T-helper 2 cell treated with Interferon-gamma antibody and Interleukin-4, amounts not matched to agents 5 μg/mL and 100 μg/mL, for 36 hours (primary cell): ENCODE measurements at places on chromosomes 11 and 22.

- no peak overlapping the region for H3K4me3 ChIP-seq
- peaks cover 18% of the 10 kb centered on the region for H3K27me3 ChIP-seq
- no peak for DNase-seq
- no peak overlapping the region for H3K27ac ChIP-seq
- H3K36me3 ChIP-seq, result no peaks in the 10 kb centered on the region
- peaks cover 2% of the 10 kb centered on the region for H3K4me1 ChIP-seq
These were observed 23.8 kb upstream of the USP47 start for GRCh38 chr11:11817957-11818356.

- peaks cover 6% of the 10 kb centered on the region for H3K36me3 ChIP-seq
- peaks cover 50% of the 10 kb centered on the region for H3K4me1 ChIP-seq
- H3K27me3 ChIP-seq, result peaks cover 9% of the 10 kb centered on the region
- H3K27ac ChIP-seq, result peak overlapping the region; percentile 1
These were observed 286.4 kb downstream of the CADM1 start for GRCh38 chr11:115217726-115218311.

DNA sequence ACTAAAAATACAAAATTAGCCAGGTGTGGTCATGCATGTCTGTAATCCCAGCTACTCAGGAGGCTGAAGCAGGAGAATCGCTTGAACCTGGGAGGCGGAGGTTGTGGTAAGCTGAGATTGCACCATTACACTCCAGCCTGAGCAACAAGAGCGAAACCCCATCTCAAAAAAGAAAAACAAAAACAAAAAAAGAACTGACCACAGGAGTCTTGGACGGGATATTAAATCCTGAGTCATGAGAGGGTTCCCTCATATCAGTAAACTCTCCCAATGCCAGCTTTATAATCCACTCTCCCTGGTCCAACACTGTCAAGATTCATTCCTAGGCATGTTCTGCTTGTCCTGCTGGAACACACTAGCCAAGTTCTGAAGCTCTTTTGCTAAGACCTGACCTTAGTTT, 61.5 kb upstream of the EP300 start:
- H3K27me3 ChIP-seq, result peaks cover 7% of the 10 kb centered on the region
- H3K36me3 ChIP-seq, result no peaks in the 10 kb centered on the region
- H3K4me1 ChIP-seq, result no peaks in the 10 kb centered on the region
- H3K27ac ChIP-seq, result no peak overlapping the region

GRCh38 chr11:128616161-128616560, 28.8 kb upstream of the ETS1 start:
- H3K36me3 ChIP-seq, result no peaks in the 10 kb centered on the region
- no peak for DNase-seq
- no peaks in the 10 kb centered on the region for H3K27me3 ChIP-seq
- H3K27ac ChIP-seq, result no peak overlapping the region

DNA sequence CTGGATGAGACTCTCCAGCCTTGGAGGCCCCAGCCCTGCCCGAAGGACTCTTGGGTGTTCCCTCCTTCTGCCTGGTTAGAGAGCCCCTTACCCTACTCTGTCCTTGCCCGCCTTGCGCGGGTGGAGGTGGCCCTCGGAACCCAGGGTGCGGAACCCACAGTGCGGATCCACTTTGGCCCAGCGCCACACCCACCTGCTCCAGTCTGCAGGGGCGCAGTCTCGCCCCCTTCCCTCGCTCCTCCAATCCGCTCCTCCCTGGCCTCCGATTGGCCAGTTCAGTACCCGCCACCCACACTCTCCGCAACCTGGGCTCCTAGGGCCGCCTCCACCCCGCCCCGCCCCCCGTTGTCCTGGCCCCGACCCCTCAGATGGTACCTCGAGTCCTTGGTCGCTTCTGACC, 2.4 kb downstream of the CAPN1 start:
- peaks cover 31% of the 10 kb centered on the region for H3K36me3 ChIP-seq
- DNase-seq, result no peak
- peaks cover 9% of the 10 kb centered on the region for H3K4me1 ChIP-seq
- H3K4me3 ChIP-seq, result peak overlapping the region; percentile 94

DNA sequence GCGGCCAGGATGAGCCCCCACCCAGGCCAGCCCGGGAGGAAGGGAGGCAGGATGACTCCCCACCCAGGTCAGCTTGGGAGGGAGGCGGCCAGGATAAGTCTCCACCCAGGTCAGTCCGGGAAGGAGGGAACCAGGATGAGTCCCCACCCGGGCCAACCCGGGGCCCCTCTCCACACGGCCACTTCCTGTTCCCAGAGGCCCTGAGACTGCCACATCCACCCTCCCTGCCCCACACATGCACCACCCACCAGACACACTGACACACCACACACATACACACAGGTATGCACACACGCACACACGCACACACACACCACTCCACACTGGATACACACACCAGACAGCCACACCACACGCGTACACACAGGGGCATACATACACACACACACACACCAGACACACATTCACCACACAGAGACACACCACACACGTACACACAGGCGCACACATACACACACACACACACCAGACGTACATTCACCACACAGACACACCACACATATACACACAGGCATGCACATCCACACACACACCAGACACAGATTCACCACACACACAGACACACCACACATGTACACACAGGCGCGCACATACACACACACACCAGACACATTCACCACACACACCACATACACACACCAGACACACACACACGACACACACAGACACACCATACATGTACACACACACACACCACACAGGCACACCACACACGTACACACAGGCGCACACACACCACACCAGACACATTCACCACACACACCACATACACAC, 84.9 kb upstream of the PRR5 start:
- H3K4me1 ChIP-seq, result peaks cover 2% of the 10 kb centered on the region
- DNase-seq, result no peak
- H3K4me3 ChIP-seq, result no peak overlapping the region
- H3K27ac ChIP-seq, result no peak overlapping the region
- H3K36me3 ChIP-seq, result no peaks in the 10 kb centered on the region

- H3K4me1 ChIP-seq, result peaks cover 10% of the 10 kb centered on the region
- H3K4me3 ChIP-seq, result no peak overlapping the region
- peaks cover 20% of the 10 kb centered on the region for H3K27me3 ChIP-seq
- no peak for DNase-seq
These were observed 69.4 kb upstream of the CLMP start for GRCh38 chr11:123264431-123264780.

DNA sequence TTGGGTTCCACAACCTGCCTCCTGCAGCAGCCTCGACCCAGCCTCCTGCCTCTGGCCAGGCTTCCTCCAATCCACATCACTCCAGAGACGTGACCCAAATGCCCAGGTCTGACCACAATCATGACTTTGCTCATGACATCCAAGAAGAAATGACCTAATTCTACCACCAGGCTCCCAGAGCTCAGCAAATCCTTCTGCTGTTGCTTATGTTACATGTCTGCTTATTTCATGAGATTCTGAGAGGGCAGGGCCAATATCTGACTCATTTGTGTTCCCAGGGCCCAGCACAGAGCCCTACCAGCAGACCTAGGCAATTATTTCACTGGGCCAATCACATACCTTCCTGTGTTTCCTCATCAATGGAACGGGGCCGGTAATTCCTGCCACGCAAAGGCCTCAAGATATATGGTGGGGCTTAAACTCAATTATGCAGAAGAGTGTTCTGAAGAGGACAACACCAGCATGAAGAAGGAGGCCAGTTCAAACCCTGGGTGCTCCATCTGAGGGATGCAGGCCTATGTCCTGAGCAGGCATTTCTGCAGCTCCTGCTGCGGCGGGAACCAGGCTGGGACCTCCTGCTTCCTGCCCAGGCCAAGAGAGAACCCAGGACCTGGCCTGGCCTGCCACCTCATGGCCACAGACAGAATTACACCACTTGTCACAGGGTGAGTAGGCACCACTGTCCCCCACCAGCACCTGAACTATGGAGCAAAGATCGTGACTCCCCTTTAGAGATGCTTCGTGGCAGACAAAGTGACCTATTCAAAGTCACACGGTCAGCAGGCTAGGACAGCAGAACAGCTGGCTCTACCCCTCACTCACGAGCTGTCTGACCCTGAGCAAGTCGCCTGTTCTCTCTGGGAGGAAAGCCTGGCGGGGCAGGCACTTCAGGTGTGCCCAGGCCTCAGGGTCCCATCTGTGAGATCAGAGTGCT, 5.9 kb downstream of the CENPM start:
- peaks cover 62% of the 10 kb centered on the region for H3K36me3 ChIP-seq
- DNase-seq, result peak; percentile 79
- H3K27me3 ChIP-seq, result no peaks in the 10 kb centered on the region

- no peak for DNase-seq
- no peak overlapping the region for H3K4me3 ChIP-seq
- H3K36me3 ChIP-seq, result no peaks in the 10 kb centered on the region
- H3K27me3 ChIP-seq, result no peaks in the 10 kb centered on the region
- no peaks in the 10 kb centered on the region for H3K4me1 ChIP-seq
These were observed 168.7 kb upstream of the TENM4 start for GRCh38 chr11:79609511-79609910.

- H3K27me3 ChIP-seq, result no peaks in the 10 kb centered on the region
- no peak for DNase-seq
- H3K4me3 ChIP-seq, result no peak overlapping the region
- peaks cover 20% of the 10 kb centered on the region for H3K36me3 ChIP-seq
- no peak overlapping the region for H3K27ac ChIP-seq
- H3K4me1 ChIP-seq, result peaks cover 8% of the 10 kb centered on the region
These were observed 12.2 kb downstream of the BCR start for GRCh38 chr22:23192558-23192957.

DNA sequence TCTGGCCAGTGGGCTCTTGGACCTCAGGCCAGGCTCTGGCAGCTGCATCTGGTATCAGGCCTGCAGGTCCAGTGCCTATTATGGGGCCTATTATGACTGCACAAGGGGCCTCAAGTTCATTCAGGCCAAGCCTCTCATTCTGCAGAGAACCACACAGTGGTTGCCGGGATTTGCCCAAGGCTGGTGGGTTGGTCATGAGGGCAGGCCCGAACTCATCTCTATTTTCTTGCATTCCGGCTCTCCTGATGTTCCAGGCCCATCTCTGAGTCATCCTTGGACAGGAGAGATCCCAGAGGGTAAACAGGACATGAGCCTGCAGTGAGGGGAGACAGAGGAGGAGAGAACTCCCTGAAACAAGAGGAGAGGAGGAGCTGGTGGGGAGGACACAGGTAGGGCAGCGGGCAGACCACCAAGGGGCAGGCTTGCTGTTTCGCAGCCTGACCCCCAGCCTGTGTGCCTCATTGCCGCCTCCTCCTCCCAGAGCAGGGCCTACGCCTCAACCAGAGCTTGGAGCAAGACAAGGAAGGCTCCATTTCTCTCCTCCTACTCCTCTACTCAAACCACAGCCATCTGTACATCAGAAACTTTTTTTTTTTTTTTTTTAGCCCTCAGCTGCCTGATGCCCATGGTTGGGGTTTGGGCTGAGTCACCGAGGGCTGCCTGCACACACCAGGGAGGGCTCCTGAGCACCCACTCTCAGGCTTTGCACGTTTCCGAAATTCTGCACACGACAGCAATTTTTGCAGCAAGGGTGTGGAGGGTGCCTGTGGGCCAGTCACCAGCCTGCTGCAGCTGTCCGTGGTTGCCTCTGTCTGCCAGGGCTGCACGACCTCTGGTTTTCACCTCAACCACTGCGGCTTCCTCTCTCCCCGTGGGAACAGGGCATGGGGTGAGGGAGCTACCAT, 12.7 kb upstream of the TREH start:
- H3K4me1 ChIP-seq, result peaks cover 26% of the 10 kb centered on the region
- no peaks in the 10 kb centered on the region for H3K36me3 ChIP-seq
- peaks cover 3% of the 10 kb centered on the region for H3K27me3 ChIP-seq
- DNase-seq, result peak; percentile 55

DNA sequence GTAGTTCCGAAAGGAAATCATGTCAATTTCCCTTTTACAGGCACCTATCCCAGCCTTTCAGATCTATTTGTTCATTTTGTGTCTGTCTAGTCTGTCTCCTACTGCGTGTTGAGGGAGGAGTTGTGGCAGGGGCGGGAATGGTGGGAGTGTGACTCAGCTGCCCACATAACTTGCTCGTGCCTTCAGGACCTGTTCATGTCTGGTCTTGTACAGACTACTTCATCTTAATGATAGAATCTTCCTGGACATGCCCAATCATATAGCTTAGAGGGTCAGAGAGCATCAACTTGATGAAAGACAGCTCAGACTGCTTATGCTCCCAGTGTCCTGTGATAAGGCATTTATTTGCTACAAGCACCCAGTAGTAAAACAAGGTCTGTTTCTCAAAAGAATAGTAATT, 61.0 kb upstream of the BIRC3 start:
- no peaks in the 10 kb centered on the region for H3K27me3 ChIP-seq
- no peaks in the 10 kb centered on the region for H3K36me3 ChIP-seq
- no peak overlapping the region for H3K27ac ChIP-seq
- no peak for DNase-seq
- H3K4me1 ChIP-seq, result no peaks in the 10 kb centered on the region

GRCh38 chr11:118633319-118633690, 25.9 kb downstream of the PHLDB1 start:
- no peaks in the 10 kb centered on the region for H3K4me1 ChIP-seq
- no peak overlapping the region for H3K4me3 ChIP-seq
- H3K36me3 ChIP-seq, result no peaks in the 10 kb centered on the region
- no peak overlapping the region for H3K27ac ChIP-seq
- peaks cover 7% of the 10 kb centered on the region for H3K27me3 ChIP-seq

- H3K27ac ChIP-seq, result no peak overlapping the region
- no peaks in the 10 kb centered on the region for H3K4me1 ChIP-seq
- DNase-seq, result no peak
- no peak overlapping the region for H3K4me3 ChIP-seq
These were observed 414.3 kb downstream of the TBC1D22A start for GRCh38 chr22:47176573-47177333.

- no peak for DNase-seq
- H3K27me3 ChIP-seq, result no peaks in the 10 kb centered on the region
- H3K36me3 ChIP-seq, result no peaks in the 10 kb centered on the region
- H3K4me1 ChIP-seq, result no peaks in the 10 kb centered on the region
- H3K27ac ChIP-seq, result no peak overlapping the region
- H3K4me3 ChIP-seq, result no peak overlapping the region
These were observed 120.9 kb downstream of the KCNQ1OT1 start for GRCh38 chr11:2578929-2579270.

- peaks cover 3% of the 10 kb centered on the region for H3K4me1 ChIP-seq
- H3K4me3 ChIP-seq, result no peak overlapping the region
- H3K27me3 ChIP-seq, result peaks cover 11% of the 10 kb centered on the region
- no peaks in the 10 kb centered on the region for H3K36me3 ChIP-seq
These were observed 7.5 kb upstream of the PPFIA1 start for GRCh38 chr11:70262951-70263350.

GRCh38 chr11:63613517-63614135, 607 bp downstream of the PLAAT3 start:
- peaks cover 10% of the 10 kb centered on the region for H3K4me1 ChIP-seq
- no peak for DNase-seq
- H3K27ac ChIP-seq, result no peak overlapping the region

GRCh38 chr11:66386171-66387069, 14.9 kb upstream of the SLC29A2 start:
- peaks cover 5% of the 10 kb centered on the region for H3K27me3 ChIP-seq
- H3K36me3 ChIP-seq, result no peaks in the 10 kb centered on the region
- H3K4me3 ChIP-seq, result peak overlapping the region; percentile 35
- peak; percentile 62 for DNase-seq
- peaks cover 10% of the 10 kb centered on the region for H3K4me1 ChIP-seq
- H3K27ac ChIP-seq, result no peak overlapping the region

DNA sequence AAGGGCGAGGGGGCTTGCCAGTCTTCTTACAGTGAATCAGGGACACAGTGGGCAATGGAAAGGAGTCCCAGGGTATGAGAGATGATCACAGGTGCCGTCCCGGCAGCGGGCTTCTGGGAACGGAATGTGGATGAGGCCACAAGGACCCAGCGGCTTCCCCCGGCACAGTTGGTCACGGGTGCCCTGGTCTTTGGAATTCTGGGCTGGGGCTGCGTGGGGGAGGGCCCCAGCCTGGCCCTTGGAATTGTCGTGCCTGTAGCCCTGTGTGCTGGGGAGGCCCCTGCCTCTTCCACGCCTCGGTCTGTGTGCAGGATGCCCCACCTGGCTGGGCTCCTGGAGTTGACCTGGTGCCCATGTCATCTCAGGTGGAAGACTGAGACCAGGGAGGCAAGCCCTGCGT, 76.6 kb downstream of the FBLN1 start:
- no peak overlapping the region for H3K4me3 ChIP-seq
- H3K27ac ChIP-seq, result no peak overlapping the region
- no peaks in the 10 kb centered on the region for H3K27me3 ChIP-seq
- no peak for DNase-seq
- no peaks in the 10 kb centered on the region for H3K36me3 ChIP-seq
